Omental fat pad (tissue), 4 donors: ENCODE measurements at places on chromosomes 5 and 9. TPM values are rescaled to one million over a fixed set of nuclear protein-coding genes. Genes with fewer than 3 reads are reported as not detected.

Gene JAKMIP2
- total RNA-seq = 2.0 TPM

Gene PTGER4
- 87.7 TPM for total RNA-seq

Gene EEIG1
- total RNA-seq = 6.0 TPM

Gene GABRA1
- total RNA-seq = not detected

Gene ALDOB
- total RNA-seq = not detected
